Liver (tissue), 10 donors: ENCODE measurements at places on chromosomes 5 and 9. TPM values are rescaled to one million over a fixed set of nuclear protein-coding genes. Genes with fewer than 3 reads are reported as not detected.

DNA sequence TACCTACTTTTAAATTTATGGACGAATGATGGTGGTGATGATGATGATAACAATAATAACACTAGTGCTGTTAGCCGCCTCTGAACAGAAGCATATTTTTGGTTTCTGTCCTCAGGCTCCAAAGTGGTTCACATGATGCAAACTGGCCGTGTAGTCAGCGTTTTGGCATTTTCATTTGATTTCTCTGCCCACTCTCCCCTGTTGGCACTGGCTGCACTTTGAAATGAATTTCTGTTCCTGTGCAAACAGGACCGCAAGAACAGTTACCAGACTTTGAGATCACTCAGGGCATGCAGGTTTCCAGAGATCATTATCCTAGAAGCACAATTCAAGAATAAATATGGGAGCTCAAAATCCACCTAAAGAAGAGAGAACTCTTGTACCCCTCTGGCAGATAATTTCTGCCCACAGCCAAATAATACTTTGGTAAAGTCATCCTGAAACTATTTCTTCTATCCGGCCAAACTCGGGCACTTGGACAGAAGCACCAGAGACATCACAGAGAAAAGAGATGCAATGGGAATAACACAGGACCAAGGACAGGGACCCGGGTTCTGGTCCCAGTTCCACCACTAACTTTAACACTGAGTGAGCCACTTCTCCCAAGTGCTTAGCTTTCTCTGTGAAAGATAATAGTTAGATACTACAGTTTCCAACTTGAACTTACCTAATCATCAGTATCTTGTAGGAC, 201.7 kb upstream of the PTGER4 start:
- no peaks in the 10 kb centered on the region for H3K27me3 ChIP-seq
- no peak for DNase-seq
- no peak overlapping the region for H3K27ac ChIP-seq
- no peaks in the 10 kb centered on the region for H3K4me1 ChIP-seq

- H3K4me1 ChIP-seq, result no peaks in the 10 kb centered on the region
- H3K4me3 ChIP-seq, result no peak overlapping the region
- no peak for DNase-seq
- H3K27ac ChIP-seq, result no peak overlapping the region
- no peaks in the 10 kb centered on the region for H3K36me3 ChIP-seq
Observed at GRCh38 chr9:123164285-123164684, 104.1 kb downstream of the STRBP start.

GRCh38 chr9:100170085-100170484, 71.0 kb downstream of the INVS start:
- H3K27me3 ChIP-seq, result no peaks in the 10 kb centered on the region
- no peaks in the 10 kb centered on the region for H3K36me3 ChIP-seq
- no peak overlapping the region for H3K27ac ChIP-seq

GRCh38 chr5:34522599-34523386, 133.3 kb upstream of the RAI14 start:
- H3K27ac ChIP-seq, result no peak overlapping the region
- H3K36me3 ChIP-seq, result no peaks in the 10 kb centered on the region
- no peaks in the 10 kb centered on the region for H3K27me3 ChIP-seq
- no peak overlapping the region for H3K4me3 ChIP-seq
- peak; percentile 52 for DNase-seq

DNA sequence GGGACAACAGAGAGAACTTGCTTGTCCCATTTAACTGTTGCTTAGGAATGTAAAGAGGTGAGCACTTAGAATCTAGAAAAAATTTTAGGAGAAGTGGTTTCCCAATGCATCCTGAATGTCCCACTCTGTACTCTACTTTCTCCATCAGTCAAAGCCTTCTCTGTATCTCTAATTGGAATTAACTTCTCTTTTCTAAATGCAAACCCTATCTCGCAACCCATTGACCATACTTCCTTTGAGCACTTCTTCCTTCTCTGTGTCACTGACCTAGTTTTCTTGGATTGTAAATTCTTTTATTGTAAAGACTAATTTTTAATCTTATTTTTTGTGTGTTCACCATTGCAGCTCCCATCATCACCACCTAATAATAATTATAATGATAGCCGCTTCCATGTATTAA, 33.3 kb downstream of the ADRB2 start:
- no peak overlapping the region for H3K27ac ChIP-seq
- no peak overlapping the region for H3K4me3 ChIP-seq
- no peaks in the 10 kb centered on the region for H3K27me3 ChIP-seq
- no peak for DNase-seq

GADD45G gene
- total RNA-seq, result 5.5 TPM

GABRA1 gene
- total RNA-seq, result not detected

FOXD4 gene
- 0.05 TPM for total RNA-seq

ZNF608 gene
- total RNA-seq, result 3.9 TPM
